ENCODE measurements at places on chromosomes 11 and 22. TPM values are rescaled to one million over a fixed set of nuclear protein-coding genes. Genes with fewer than 3 reads are reported as not detected.

GRCh38 chr11:66233301-66233700, 35.1 kb upstream of the RAB1B start:
- no peak for DNase-seq

DNA sequence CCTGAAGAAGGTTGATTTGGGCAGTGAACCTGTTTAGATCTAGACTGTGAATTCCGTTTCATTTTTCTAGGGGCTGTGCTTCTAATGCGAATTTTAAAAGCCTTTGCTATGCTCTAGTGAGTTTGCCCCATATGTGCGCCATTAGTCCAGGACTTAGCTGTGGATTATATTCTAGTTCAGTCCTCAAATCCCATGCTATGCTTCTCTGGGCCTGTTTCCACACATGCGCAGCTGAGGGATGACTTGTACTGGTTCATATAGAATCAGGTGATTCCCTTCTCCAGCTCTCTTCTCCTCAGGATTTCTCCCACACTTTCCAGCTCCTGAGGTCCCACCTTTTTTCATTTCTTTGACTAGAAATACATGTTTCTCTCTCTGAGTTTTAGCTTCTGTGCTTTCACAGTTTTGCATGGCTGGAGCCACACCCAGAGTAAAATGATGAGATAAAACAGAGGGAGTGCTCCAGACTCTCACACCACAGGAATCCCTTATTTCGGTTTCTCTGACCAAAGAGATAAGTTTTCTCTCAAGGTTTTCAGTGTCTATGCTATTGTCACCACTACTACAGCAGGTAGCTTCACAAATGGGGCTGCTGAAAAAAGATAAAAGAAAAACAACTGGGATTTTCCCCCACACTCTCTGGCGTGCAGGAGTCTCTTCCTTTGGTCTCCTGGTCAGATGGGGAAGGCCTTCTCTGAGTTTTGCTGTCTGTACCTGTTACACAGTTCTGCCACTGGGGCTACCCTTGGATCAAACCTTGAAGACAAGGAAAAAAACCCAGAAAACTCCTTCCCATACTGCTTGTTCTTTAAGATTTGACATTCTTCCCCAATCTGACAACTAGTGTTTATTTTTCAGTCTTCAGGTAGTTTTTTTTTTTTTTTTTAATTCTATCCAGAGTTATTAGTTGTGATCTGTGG, 96.2 kb upstream of the TEAD1 start:
- DNase-seq = no peak

DNA sequence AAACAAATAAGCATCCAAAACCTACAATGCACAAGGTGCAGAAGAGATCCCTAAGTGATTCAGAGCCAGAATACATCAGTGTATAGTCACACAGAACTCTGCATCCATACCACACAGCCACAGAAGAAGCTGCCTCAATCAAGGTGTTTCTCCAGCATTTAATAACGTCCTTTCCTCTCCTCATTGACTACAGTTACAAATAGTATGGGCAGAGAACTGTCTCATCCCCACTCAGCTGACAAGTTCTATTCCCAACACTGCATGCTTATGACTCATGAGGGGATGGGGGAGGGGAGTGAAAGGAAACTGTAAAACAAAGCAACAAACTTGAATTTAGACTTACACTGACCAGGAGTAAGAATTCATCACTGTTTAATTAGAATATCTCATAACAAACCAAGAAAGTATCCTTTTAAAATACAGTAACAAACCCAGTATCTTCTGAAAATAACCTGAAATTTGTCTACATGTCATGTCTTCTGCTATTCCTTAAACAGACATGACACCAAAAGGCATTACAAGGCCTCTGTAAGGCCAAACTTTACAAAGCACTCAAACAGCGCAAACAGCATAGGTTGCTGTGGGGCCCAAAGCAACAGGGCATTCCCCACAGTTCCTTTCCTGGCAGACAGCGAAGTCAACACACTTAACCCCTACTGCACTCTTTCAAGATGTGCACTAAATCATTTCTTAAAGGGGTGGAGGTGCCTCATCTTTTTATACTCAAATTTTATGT, 29.3 kb downstream of the CELF1 start:
- peak; percentile 46 for DNase-seq

Gene OR5D18
- total RNA-seq = not detected

Gene KRTAP5-3
- total RNA-seq = not detected

DNA sequence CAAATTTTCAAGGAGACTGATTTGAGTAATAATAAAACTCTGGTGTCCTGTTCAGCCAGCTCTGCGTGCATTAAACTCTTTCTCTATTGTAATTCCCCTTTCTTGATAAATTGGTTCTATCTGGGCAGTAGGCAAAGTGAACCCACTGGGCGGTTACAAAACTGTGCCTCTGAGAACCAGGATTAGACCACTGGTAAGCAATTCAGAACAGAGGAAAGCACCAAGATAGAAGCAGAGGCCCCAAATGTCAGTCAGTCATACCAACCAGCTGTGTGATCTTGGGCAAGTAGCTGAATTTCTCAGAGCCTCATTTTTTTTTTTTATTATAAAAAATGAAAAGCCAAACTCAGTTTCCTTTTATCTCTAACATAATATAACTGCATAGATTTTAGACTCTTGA, 54.9 kb downstream of the TRIM44 start:
- DNase-seq = no peak

All from colonic mucosa (tissue), 4 donors.